ENCODE measurements at places on chromosomes 1 and 21.

DNA sequence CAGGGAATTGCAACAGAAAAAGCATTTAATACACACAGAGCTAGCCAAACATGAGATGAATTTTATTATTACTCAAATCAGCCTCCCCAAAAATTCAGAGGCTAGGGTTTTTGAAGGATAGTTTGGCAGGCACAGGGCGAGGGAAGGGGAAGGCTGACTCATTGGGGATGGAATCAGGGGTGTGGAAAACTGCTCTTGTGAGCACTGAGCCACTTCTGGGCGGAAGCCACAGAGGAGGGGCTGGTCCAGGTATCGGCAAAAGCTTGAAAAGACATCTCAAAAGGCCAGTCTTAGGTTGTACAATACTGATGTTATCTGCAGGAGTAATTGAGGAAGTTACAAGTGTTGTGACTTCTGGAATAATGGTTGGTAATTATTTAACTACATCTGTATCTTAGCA is 109.4 kb downstream of the TLR5 start:
- no peak for DNase-seq

DNA sequence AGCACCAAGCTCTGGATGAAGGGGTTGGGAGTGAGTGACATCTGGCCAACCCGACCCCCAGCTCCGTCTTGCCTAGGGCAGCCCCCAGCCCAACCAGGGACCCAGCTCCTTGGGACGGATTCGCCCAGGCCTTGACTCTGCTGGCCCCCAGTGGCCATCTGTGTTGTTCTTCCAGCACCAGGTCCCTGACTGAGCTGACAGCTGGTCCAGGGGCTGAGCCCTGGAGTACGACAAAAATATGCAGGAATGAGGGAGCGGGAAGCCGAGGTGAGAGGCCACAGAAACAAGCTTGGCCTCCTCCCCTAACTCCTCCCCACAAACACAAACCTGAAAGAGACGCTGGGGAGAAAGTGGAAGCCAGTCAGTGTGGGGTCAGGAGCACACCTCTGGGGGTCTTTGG is 55.0 kb upstream of the PAX7 start:
- DNase-seq = peak; percentile 41

DNA sequence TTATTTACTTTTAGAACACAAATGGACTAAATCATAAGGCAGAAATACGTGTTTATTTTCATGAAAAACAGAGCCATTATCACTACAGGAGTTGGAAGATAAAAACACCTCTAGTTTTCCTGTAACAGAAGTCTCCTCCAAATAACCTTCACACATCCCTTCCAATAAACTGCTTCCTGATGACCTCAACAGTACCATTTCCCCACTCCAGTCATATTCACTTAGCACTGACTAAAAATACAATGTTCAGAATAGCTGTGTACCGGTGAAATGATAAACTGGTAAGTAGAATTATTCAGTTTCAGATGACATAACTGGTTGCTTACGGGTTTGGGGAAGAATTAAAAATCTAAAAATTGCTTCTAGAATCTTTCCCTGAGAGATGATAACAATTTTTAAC is 137.9 kb downstream of the DENND1B start:
- DNase-seq = no peak

GRCh38 chr1:171185091-171185490 is at the start of gene FMO2:
TSS of gene FMO2 (plus strand) at chr1:171185300. CDS start at chr1:171185714, 414 bp downstream.
- no peak for DNase-seq

- DNase-seq = no peak
Observed at GRCh38 chr1:235997049-235997448, 67.8 kb downstream of the NID1 start.

- DNase-seq = no peak
Observed at GRCh38 chr1:153430561-153430960, 14.2 kb downstream of the S100A7A start.

DNA sequence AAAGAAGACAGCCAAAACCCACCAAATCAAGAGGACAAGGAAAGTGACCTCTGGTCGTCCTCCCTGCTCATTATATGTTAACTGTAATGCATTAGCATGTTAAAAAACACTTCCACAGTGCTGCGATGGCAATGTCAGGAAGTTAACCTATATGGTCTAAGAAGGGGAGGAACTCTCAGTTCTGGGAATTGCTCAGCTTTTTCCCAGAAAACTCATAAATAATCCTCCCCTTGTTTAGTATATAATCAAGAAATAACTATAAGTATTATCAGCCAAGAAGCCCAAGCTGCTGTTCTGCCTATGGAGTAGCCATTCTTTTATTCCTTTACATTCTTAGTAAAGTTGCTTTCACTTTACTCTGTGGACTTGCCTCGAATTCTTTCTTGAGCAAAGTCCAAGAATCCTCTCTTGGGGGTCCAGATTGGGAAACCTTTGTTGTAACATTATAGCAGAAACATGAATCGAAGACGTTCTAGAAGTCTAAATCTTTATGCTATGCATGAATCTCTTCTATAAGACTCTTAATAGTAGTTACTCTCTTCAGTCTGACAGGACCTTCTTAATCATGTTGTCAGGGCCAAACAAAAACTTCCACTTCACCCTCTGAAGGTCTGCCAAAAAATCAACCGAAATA is 110.0 kb upstream of the VANGL1 start:
- DNase-seq = no peak

GRCh38 chr21:37564924-37565529 is 198.5 kb downstream of the DYRK1A start:
- DNase-seq = peak; percentile 45

- no peak for DNase-seq
Observed at GRCh38 chr21:43982489-43983078, 29.5 kb upstream of the TRAPPC10 start.

GRCh38 chr1:224498574-224499170 is 64.1 kb upstream of the WDR26 start:
- no peak for DNase-seq

DNA sequence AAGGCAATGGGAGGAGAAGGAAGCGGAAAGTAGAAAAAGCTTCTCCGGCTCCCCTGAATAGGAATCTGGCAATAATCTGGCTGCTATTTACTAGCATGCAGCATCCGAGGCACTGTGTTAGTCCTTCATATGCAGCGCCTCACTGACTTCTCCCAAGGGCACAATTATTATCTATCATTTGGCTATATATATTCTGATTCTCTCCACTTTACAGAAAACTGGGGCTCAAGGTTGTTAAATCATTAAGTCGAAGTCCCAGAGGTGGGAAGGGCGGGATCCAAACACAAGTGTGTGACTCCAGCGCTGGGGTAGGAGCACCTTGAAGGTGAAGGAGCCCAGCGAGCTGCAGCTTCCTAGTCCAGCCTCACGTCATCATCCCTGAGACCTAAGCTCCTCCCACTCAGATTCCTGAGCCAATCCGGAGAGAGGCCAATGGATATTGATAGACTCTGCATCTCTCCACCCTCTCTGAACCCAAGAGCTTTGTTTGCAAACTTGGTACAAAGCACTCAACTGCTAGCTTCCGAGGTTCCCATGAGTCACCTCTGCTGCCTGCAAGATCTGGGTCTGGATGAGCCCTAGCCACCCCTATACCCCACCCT is 16.6 kb upstream of the EYA3 start:
- peak; percentile 46 for DNase-seq

DNA sequence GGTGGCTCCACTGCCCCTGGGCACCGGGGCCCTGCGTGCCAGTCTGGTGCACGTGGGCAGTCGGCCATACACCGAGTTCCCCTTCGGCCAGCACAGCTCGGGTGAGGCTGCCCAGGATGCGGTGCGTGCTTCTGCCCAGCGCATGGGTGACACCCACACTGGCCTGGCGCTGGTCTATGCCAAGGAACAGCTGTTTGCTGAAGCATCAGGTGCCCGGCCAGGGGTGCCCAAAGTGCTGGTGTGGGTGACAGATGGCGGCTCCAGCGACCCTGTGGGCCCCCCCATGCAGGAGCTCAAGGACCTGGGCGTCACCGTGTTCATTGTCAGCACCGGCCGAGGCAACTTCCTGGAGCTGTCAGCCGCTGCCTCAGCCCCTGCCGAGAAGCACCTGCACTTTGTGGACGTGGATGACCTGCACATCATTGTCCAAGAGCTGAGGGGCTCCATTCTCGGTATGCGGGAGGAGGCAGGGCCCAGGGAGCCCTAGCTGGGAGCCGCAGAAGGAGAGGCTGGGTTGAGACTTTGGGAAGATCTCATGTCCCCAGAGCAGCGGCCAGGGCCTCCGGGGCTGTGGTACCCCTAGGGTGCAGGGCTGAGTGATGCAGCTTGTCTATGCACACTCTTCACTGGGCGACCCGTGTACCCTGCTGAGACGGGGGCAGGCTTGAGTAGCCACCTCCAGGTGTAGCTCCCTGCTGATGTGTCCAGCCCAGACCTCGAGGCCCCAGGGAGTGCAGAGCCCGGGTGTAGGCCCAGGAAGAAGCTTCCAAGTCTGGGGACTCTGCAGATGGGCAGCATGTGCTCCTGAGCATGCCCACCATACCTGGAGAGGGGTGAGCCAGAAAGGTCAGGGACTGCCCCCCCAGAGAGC is 1.8 kb downstream of the VWA1 start:
- DNase-seq = no peak

DNA sequence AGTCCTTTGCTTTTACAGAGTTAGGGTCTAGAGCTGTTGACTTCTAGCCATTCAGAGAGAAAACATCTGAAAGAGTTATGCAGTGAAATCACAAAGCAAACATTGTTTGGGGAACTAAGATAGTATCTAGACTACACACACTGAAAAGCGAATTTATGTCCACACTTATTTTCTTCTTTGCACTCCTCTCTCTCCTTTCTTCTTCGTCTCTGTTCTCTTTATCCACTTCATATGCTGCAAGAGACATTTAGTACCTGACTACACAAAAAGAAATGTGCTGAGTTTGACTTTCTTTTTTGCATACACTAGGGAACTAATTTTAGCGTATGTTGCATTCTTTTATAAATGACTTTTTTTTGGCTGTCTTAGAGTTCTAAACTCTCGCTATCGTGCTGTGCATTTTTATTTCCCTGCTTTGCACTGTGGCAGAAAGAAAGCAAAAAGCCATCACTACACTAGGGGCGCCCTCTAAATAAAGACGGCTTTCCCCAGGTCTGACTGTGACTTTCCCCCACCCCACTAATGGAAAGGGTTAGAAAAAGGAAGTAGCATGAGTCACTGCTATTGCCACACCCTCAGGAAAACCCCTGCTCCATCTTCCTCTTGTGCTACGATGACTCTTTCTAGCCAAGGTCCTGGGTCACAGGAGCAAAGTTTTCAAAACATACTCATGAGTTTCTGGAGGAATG is 65.7 kb downstream of the MAP3K7CL start:
- DNase-seq = no peak

- no peak for DNase-seq
Observed at GRCh38 chr1:229230140-229230892, 40.6 kb upstream of the RAB4A start.

- peak; percentile 29 for DNase-seq
Observed at GRCh38 chr1:218459450-218459849, 114.3 kb downstream of the TGFB2 start.

DNA sequence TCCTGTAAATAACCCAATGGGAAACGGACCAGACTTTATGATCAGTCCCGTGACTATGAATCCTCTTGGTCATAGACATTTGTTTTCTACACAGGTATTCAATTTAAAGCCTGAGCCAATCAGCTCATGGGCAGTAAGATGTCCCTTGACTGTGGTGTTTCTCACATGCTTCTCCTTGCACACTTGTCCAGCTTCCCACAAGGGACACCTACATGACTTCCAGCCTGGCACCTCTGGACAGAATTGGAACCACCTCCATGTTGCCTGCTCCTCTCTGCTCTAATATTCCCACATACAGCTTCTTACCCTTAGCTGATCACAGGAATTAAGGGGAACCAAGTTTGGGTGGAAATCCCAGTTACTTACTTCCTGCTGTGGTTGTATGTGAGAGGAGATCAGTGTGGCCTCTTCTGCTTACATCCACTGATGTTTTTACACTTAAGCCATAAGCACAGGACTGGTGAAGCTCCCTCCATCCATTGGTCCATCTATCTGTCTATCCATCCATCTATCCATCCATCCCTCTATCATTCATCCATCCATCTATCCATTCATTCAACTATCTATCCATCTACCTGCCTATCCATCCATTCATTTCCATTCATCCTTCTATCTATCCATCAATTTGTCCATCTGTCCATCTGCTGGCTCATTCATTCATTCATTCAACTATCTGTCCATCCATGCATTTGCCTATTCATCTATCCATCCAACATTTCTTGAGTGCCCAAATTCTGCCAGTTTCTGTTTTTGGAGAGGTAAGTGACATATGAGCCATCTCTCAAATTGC is 16.4 kb downstream of the RUNX1 start:
- DNase-seq = no peak

DNA sequence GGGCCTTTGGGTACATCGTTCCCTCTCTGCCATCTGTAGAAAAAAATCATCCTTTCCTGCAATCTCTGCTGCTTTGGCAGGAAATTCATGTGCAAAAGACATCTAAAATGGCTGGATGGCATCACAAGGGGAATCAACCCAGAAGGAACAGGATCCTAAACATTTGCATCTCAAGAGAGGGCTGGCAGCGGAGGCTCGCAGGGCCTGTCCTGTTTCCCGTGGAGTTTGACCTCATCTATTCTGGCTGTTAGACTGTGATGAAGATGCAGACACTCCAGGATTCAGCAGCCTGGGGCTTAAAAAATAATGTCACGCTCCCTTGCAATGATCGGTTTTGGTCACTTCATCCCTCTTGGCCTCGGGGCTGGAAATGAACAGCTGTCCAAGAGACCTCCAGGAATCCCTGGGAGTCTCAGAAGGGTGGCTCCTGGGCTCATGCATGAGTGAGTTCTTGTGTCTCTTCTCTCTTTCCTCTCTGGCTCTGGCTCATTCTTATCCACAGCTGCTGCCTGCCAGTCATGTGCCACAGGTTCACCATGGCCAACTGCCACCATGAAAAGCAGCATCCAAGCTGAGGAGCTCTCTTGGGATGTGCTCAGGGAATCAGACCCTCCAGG is 16.1 kb upstream of the PCP4 start:
- DNase-seq = no peak

DNA sequence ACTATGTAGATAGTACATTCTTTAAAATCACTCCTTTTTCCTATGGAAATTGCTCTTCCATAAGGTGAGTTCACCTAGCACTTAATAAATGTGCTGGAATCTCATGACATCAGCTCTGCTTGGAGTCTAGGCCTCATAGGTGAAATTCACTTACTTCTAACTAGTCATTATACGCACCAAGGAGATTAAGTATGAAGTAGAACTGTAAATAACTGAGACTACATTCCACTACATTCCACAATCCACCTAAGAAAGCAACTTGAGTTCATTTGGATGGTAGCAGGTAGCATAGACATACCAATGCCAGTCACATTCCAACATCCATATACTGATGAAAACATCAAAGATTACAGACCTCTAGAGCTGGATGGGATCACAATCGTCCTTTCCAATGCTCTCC is 64.3 kb downstream of the NIBAN1 start:
- DNase-seq = no peak

GRCh38 chr1:161989786-161990185 is 33.9 kb downstream of the OLFML2B start:
- DNase-seq = no peak

- no peak for DNase-seq
Observed at GRCh38 chr1:41850029-41850428, 68.7 kb downstream of the HIVEP3 start.

Data from NCI-H2029 treated with DMSO at 0.1 percent for 48 hours (cell line).